ENCODE measurements at places on chromosomes 3 and 15. TPM values are rescaled to one million over a fixed set of nuclear protein-coding genes. Genes with fewer than 3 reads are reported as not detected.
A peak's percentile ranks its signal among the peaks of the same experiment; 100 is the strongest.

DNA sequence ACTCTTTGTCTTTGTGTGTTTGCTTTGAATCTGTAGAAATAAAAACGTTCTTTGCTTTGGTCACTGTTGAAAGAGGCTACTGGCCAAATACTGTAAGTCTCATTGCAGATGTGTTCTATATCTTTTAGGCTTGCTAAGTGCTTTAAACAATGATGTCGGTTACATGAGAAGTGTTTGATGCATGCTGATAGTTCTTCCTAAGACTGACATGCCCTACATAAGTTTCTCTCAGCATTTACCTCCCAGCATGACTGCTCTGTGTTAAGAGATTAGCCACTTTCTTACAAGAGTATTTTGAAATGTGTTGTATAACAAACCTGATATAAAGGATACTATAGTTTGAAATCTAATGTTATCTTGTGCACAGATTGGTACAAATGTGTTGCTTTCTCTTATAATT lies 1088.7 kb downstream of the NSUN3 start:
- DNase-seq = no peak

GRCh38 chr3:39343760-39344159 lies 14.3 kb downstream of the CCR8 start:
- no peak for DNase-seq

GP9 gene
- not detected for total RNA-seq

- DNase-seq = no peak
These were observed 43.0 kb upstream of the UTS2B start for GRCh38 chr3:191373327-191373726.

GRCh38 chr15:63436872-63437375 lies 55.3 kb upstream of the CA12 start:
- DNase-seq = peak; percentile 81

DNA sequence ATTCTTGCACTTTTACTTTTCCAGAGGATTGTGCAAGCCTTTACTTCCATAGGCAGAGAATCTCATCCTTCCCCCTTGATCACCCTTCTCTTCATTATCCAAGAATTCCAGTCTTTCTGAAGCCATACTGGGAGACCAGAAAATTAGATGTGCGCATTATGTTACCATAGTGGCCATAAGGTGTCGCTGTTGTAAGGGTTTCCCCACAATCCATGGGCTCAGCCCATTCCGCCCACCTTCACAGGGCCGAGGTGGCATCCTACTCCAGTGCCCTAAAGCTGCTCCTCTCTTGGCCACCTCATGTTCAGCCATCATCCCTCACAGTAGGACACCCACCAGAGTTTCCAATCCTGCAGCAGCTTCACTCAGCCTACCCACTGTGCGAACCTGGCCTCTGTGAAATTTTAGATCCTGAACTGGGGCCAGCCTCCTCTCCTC lies 35.0 kb downstream of the CTSH start:
- DNase-seq = peak; percentile 38

DNA sequence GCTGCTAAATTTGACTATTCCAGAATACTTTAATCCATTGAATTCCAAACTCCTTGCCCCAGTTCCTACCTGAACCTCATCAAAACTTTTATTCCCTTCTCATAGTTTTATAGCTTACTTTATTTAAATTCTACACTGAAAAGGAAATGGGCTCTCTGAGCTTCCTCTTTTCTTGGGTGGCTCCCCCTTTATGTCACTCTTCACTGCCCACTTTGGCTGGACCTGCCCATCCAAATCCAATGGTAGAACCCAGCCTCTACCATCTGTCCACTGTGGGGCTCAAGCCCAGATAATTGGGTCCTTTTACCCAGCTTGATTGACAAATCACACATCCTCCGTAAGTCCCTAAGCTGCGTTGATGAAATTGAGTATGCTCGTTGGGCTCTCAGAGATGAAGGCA lies 216.5 kb downstream of the BBX start:
- no peak for DNase-seq

DNA sequence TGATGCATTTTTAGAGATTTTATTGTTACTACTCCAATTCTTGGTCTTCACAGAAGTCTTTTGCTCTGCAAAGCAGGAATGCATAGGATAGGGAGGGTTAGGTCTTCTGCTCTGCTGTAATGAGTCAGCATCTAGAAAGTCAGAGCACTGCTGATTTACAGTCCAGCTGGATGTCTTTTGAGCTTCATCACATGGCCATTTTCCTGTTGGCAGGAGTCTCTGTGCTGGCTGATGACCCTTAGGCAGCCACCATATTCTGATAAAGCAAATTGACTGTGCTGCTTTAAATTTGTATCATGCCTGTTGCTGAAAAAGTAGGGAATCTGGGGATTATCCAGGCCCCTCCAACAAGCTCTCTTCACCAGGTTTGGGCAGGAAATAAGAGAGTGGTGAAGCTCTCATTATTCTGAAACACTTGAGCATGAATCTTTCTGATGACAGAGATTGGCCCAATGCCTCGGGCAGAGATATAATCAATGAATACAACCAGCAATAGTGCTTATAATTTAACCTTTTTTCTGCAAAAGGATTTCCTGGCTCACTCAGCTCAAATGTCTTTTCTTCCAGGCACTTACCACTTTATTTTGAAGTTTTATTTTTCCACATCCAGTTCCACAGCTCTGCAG lies 9.7 kb upstream of the CRBN start:
- no peak for DNase-seq

CAPN3 gene
- total RNA-seq = 3.7 TPM

CPNE4 gene
- total RNA-seq = 38.5 TPM

- DNase-seq = no peak
These were observed 44.5 kb upstream of the MAGEF1 start for GRCh38 chr3:184756151-184757021.

DNA sequence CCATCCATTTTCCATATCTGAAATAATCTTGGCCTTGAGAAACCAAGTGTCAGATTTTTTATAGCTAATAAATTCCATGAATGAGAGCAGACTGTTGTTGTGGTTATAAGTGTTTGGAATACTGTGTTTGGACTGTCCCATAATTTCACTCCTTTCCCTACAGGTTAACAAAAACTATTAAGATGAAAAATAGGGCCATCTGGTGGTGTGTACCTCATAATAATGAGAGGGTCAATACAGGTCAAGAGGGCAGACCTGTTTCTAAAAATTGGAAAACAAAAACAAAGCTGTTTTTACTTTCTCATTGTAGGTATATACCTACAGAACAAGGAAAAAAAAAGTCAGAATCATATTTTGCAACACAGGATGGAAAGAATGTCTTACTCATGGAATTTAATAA lies 553.8 kb upstream of the SGO1 start:
- no peak for DNase-seq
